SK-N-SH (cell line): ENCODE measurements at places on chromosomes 7 and 10.

DNA sequence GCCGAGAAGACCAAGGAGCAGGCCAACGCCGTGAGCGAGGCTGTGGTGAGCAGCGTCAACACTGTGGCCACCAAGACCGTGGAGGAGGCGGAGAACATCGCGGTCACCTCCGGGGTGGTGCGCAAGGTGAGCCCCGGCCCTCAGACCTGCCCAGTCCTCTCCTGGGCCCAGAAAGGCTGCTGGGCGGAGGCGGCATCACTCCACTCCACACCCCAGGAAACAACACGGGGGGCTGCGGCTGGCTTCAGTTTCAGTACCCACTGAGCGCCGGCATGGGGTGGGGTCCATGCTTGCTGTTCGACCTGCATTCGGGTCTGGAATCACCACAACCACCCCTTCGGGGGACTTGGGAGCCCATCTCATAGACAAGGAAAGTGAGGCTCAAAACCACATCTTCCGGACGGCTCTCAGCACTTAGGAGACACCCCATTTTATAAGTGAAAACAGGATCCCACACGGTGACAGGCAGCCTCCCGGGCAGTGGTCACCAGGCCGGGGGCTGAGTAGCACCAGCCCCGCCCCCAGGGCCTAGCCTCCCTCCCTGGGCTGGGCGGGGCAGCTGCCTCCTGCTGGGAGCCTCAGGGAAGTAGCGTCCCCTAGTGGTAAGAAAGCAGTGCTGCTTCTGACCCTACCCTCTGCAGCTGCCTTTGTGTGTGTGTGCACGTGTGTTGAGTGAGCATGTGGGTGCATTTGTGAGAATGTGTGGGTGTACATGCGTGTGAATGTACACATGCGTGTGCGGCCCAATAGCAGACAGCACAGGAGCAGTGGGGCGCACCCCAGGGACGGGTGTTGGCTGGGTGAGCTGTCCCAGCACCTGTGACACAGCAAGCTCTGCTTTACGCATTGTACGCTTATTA is 1.8 kb downstream of the SNCG start:
- peak; percentile 76 for DNase-seq

GRCh38 chr7:111393011-111393754 is 169.1 kb downstream of the IMMP2L start:
- no peak for DNase-seq

DNA sequence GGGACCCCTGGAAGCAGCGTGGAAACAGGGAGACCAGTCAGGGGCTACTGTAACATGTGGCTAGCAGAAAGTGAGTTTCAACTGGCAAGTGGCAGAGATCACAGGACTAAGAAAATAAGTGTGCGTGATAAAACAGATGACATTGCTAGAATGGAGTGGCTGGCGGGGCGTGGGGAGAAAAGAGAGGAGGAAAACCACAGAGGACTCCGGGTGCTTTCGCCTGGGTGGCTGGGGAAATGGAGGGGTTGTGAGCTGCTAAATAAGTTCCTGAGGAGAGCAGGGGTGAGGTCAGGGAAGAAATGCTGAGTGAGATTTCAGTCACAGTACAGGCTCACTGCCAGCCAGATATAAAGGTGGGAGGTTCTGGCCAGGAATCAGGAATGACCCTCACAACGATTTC is 166.9 kb downstream of the MYOF start:
- no peak for DNase-seq

GRCh38 chr7:41592794-41593193 is 110.1 kb downstream of the INHBA start:
- DNase-seq, result no peak

DNA sequence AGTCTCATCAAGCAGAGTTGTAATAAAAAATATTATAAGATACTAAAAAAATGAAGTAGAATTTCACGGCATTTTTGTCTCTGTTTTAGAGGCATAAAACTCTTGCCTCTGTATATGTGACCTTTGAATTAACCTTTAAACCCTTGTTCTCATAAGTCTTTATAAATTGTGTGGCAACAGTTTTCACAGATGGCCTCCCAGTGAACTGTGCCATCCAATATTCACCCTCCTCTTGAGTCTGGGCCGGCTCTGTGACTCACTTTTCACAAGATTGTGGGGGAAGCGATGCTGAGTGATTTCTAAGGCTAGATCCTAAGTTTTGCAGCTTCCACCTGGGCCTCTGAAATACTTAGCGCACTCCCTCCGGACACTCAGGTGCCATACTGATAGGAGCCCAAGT is 4.6 kb upstream of the USP6NL start:
- no peak for DNase-seq

GRCh38 chr10:6151087-6151977 is 51.4 kb upstream of the PFKFB3 start:
- DNase-seq, result peak; percentile 56

- no peak for DNase-seq
Observed at GRCh38 chr10:71202314-71202713, 10.1 kb upstream of the UNC5B start.

- no peak for DNase-seq
Observed at GRCh38 chr7:82677493-82677892, 233.9 kb upstream of the CACNA2D1 start.

- no peak for DNase-seq
Observed at GRCh38 chr7:1985936-1986335, 246.8 kb downstream of the MAD1L1 start.

- no peak for DNase-seq
Observed at GRCh38 chr10:103663236-103663635, 169.7 kb downstream of the NEURL1 start.

GRCh38 chr7:151246102-151246850 is 2.2 kb downstream of the SMARCD3 start:
- peak; percentile 31 for DNase-seq

DNA sequence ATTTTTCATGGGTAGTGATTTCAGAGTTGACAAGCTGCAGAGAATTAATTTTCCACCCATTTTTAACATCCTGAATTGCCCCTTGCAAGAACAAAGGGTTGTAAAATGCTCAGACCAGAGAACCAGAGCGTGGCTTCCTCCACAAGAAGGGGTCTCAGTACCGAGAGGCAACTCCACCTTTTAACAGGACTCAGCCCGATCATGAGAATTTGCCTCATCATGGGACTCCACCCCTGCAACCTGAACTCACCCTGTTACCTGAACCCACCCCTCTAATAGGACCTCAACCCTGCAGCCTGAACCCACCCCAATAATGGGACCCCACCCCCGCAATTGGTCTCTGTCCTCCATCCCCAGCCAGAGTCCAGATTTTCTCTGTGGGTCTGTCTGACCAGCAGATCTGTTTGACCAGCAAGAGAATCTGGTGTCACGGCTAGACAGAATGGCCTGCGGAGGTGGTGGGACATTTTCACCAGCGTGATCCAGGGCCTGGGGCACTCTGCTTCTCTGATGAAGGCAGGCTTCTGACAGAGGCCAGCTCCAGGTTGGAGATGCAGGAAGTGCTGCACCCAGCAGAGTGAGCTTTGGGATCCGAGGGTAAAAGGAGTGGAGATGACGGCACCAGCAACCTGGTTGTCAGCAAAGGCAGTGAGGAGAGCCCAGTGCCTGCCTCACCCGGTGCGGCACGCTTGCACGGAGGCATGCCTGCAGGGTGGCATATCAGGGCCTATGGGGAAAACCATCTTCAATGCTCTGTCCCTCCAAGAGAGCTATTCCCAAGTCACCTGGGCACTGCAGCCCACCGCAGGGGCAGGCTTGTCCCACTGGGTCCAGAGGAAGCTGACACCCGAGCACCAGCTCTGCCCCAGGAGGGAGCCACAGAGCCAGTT is 136.6 kb downstream of the TCERG1L start:
- DNase-seq, result no peak

- no peak for DNase-seq
Observed at GRCh38 chr7:19024261-19024660, 93.2 kb downstream of the TWIST1 start.

- no peak for DNase-seq
Observed at GRCh38 chr10:48197236-48197899, 77.1 kb downstream of the FRMPD2 start.

DNA sequence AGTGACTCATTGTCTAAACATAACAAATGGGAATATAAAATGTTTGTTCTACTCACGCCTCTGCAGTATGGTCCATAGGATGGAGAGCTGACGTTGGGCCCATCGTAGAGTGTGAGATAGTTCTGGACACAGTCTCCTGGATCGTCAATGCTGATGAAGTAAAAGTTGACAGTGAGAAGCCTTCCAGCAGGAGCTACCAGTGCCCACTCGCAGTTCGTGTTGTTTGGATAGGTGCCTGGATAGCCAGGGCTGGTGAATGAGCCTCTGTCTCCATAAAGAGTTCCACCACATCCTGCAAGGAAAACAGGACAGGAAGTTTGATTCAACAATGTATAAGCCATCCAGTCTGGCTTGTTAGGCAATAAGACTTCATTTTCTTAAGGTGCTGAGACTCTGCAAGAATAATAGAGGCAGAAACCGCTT is 79.6 kb downstream of the OR13A1 start:
- no peak for DNase-seq

- no peak for DNase-seq
Observed at GRCh38 chr7:155979994-155980393, 167.7 kb upstream of the SHH start.

GRCh38 chr7:22821702-22822485 is 755 bp downstream of the TOMM7 start:
- no peak for DNase-seq

- DNase-seq, result peak; percentile 12
Observed at GRCh38 chr7:70267381-70268120, 669.3 kb downstream of the AUTS2 start.

DNA sequence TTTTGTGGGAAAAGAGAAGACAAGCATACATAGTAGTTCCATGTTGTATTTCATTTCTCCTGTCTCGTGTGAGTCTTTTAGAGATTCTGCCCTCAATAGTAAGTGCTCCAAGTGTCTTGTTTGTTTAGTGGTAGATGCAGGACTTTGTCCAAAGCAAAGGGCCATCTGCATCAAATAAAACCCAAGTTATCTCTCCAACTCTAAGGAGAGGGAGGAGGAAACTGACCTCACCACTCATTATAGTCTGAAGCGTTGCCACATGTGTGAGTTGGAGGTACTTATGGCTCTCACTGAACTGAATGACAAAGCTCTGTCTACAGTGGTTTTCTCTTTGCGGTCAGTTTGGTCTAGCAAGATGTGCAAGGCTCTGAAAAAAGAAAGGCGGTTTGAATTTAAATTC is 272.6 kb downstream of the DOCK4 start:
- no peak for DNase-seq

- no peak for DNase-seq
Observed at GRCh38 chr7:24328894-24329293, 44.9 kb downstream of the NPY start.

- DNase-seq, result peak; percentile 90
Observed at GRCh38 chr7:151087245-151088018, 1.2 kb downstream of the AGAP3 start.

GRCh38 chr10:101485681-101486554 is 102.1 kb downstream of the POLL start:
- peak; percentile 51 for DNase-seq

DNA sequence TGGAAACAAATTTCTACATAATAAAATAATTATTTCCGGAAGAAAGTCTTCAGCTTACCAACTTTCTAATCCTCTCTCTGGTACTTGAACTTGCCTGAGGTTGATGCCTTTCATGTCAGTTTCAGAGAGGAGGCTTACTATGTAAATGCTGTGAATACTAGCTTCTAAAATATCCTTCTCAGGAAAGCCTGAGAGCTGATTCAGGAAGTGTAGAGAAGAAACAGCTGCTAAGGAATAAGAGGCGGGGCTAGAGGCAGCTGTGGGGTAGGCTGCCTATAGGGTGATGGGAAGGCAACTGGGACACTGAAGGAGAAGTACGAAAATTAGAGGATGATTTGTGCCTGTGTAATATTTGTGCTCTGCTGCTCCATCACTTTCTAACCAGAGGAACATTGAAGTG is 69.3 kb downstream of the AVL9 start:
- no peak for DNase-seq

- peak; percentile 34 for DNase-seq
Observed at GRCh38 chr7:2929321-2930201, 85.5 kb upstream of the GNA12 start.

- DNase-seq, result no peak
Observed at GRCh38 chr7:10860516-10860915, 113.2 kb upstream of the PHF14 start.

- no peak for DNase-seq
Observed at GRCh38 chr10:89241486-89242344, 9.9 kb downstream of the LIPA start.

DNA sequence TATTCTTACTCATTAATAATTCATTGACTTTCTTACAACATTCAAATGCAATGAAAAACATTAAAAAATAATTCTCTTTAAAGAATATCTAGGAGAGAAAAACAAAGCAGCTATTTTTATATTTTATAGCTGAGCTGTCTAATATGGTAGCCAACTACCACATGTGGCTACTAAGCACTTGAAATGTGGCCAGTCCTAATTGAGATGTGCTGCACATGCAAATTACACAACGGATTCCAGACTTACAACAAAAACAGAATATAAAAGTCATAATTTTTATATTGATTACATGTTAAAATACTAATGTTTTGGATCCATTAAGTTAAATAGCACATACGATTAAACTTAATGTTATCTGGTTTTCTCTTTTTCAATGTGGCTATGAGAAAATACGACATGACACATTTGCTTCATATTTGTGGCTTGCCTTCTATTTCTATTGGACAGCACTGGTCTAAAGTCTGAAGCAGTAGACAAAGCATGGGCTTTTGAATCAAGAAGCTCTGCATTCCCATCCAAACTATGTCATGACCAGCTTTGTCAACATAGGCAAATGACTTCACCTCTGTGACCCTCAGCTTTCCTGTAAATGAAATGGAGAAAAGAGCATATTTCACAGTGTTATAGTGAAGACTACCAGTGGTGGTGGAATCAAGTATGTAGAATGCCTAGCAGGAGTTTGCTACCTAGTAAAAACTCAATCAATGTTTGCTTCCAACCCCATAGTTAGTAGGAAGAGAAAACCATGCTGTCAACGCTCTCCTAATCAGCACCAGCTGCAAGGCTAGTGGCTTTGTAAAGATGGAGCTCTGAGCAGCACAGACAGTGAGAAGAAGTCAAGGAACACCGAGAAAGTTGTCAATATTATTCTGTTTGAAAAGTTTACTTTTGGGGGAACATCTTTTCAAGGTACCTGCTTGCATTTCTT is 37.1 kb upstream of the GDF10 start:
- DNase-seq, result no peak

DNA sequence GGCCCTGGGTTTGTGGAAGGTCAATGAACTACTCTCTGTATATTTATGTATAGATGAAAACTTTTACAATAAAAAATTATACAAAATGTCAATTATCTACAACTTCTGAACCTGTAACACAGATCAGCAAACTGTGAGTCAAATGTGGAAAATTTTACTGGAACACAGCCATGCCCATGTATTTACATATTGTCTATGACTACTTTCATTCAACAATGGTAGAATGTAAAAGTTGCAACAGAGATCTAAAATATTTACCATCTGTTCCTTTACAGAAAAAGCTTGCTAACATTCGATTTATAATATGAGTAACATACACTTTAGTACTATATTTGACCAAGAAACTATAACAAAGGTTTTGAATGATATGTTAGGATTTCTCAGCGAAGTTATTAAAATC is 481.6 kb downstream of the PARD3 start:
- no peak for DNase-seq

GRCh38 chr7:30710669-30711068 is 28.4 kb upstream of the CRHR2 start:
- no peak for DNase-seq
